ENCODE measurements at places on chromosomes 4 and X.

- DNase-seq = no peak
Observed at GRCh38 chr4:184689681-184690080, 40.1 kb downstream of the PRIMPOL start.

DNA sequence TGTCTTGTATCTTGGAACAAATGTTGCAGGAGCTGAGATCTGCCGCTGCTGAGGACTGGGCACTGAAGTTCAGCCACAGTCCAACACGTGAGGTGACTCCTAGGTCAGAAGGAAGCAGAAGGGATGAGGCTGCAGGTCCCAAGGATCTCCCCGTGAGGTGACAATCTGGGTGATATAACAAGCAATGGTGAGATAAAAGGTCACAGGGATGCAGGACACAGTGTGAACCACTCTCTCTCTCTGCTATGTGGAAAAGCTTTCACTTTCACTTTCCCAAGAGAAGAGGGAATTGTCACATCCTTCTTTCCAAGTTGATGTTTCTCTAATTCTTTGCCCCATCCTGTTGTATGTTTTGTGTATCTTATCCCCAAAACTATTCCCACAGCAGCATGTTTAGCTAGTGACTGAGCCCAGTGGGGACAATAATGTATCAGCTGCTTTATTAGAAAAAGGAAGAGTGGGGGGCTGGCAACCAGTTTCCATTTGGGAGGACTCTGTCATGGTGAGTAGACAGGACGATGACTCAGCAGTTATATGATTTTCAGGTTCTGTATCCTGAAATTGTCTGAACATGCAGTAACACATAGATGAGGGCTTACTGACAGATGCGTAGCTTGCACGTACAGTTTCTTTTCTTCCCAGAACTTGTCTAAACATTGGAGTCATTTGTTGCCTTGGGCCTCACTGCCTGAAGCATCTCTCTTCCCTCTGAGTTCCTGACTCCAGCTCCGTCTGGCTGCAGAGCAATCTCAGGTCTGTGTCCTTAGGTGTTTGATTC, 1415.8 kb upstream of the TENM3 start:
- no peak for DNase-seq

DNA sequence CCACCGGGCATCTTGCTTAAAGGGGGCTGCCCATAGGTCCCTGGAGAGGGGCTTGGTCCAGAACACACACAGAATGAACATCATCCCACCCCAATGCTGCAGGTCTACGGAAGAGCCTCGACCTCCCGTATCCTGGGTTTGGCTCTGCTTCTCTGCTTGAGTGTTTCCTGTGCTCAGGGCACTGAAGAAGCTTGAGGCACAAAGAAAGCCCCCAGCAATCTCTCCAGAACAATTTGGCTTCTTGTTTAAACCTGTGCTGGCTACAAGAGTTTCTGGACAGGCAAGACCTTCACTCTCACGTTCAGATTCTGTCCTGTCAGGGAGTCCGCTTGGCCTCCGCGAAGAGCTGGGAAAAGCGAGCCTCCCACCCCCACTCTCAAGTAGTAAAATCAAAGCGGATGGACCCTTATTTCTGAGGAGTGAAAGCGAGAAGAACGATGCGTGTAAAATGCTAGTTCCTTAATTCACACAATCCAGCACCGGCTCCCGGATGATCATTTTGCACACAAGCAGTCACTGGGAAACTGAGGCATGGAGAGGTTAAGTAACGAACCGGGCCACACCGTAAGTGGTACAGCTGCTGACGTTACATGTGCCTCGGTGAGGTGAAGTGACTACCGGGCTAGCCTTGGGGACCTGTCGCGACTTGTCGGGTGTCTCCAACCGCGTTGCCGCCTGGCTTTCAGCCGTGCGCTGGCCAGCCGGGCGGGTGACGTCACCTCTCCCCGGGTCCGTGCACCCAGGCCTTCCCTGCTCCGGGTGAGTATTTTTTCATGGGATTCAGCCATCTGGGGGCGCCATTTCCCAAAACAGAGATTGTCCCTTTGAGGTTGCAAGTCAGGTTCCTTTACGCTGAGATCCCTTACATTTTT, 3.1 kb upstream of the SFRP2 start:
- no peak for DNase-seq

DNA sequence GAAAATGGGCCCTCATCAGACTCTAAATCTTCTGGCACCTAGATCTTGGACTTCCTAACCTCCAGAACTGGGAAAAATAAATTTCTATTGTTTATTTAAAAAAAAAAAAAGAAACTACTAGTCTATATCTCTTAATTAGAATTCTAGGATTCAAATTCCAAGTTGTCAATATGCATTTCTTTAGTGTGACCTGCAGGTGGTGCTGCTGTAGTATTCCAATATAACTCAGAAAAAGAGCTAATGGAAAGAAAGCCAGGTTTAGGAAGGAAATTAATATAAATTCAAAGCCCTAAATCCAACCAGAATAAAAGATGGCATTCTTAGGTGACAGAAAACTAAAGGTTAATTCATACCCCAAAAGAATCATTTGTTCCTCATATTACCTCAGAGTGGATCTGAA, 80.0 kb upstream of the NALF2 start:
- DNase-seq = no peak

DNA sequence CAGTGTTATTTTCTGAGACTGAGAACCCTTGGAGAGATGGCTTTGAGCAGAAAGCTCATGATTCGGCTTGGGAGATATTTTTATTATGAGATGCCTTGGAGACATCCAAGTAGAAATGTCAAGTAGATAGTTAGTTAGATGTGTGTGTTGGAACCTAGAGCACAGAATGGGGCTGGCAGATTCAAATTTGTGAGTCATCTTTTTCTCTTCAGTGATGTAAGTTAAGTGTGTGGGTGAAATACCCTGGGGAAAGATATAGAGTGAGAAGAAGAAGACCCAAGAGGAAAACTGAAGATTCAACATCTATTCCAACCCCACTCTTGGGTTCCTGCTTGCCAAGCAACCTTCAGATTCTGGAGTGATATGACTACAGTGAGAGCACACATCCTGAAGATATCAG, 580.8 kb upstream of the AMOT start:
- DNase-seq = no peak

GRCh38 chr4:110347805-110348204, 128.2 kb upstream of the ENPEP start:
- DNase-seq = no peak

- DNase-seq = no peak
Observed at GRCh38 chrX:3713225-3713936, at the start of gene PRKX. TSS of gene PRKX (minus strand) at chrX:3713649. CDS start at chrX:3713253, 396 bp downstream.

DNA sequence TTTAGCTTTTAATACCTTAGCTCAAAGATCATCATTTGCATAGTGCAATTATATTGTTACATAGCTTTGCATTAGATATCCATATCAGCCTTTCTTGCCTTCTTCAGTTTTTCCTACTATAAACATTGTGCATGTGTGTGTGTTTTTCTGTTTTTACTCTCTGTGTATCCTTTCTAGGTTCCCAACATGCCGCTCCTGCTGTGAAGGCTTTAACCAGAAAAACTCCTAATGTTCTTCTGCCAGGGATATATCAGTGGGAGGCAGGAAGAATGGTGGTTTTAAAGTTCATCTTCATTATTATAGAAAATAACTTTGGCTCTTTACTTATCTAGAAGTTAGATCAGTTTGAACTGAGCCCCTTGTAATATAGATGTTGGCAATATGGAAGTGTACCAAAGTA, 61.2 kb downstream of the CPE start:
- no peak for DNase-seq

DNA sequence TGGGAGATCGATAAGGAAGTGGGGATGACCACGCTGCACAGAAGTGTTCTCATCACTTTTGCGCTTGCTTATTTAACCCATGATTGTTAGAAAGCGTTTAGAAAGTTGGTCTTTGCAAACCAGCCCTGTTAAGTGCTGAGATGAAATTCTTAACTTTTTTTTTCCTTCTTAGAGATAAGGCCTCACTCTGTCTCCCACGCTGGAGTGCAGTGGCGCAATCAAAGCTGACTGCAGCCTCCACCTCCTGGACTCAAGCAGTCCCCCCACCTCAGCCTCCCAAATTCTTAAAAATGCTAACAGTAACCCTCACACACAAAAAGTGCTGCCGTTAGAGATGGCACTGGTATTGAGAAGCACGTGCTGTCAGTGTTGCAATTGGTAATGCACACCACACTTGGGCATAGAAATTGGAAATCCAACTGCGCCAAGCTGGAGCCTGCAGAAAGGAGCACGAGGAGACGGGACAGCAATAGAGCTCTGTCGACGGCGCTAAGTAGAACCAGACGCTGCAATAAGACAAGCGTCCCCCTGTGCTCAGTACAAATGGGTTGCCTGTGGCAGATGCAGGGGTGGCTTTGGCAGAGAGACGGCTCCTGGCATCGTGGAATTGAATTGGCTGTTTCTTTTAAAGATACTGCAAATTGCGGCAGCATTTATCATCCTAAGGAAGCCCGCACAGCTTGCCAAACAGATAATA, 113.4 kb downstream of the TBL1X start:
- peak; percentile 63 for DNase-seq

- no peak for DNase-seq
Observed at GRCh38 chrX:23787745-23788118, 4.8 kb downstream of the SAT1 start.

- no peak for DNase-seq
Observed at GRCh38 chr4:8181844-8182243, 17.2 kb upstream of the SH3TC1 start.

- DNase-seq = no peak
Observed at GRCh38 chr4:115145393-115146160, 32.2 kb upstream of the NDST4 start.

DNA sequence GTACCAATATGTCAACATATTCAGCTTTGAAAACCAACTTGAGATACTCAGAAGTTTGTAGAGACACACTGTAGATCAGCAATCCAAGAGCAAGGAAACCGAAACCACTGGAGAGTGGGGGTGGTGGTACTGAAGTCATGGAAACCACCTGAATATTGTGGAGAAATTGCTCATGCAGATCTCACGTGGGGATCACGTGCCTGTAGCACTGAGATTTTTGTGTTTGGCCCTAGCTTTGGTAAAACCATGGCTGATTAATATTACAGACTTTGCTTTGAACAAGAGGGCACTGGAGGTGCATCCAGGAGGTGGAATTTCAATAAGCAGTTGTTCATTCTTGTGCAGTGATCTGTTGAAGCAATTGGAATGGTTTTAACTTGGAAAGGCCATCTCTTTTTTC, 47.2 kb downstream of the GBA3 start:
- no peak for DNase-seq

DNA sequence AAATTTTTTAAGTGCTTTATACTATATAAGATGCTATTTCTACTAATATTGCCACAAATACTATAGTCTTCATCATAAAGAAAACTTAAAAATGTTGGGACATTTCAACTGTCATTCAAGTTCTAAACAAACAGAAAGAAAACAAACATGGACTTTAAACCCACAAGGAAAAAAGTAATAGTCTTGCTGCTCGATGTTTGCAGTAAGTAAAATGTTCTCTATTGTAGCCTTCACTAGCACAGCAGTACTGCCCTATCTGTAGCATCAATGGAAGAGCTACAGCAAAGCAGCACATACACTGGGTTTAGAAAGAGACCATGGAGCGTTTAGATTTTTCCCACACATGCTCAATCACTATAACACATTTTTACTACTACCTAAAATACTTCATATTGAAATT, 146.8 kb downstream of the KLHL13 start:
- no peak for DNase-seq

GRCh38 chr4:13212936-13213335, 271.2 kb downstream of the RAB28 start:
- DNase-seq = no peak

DNA sequence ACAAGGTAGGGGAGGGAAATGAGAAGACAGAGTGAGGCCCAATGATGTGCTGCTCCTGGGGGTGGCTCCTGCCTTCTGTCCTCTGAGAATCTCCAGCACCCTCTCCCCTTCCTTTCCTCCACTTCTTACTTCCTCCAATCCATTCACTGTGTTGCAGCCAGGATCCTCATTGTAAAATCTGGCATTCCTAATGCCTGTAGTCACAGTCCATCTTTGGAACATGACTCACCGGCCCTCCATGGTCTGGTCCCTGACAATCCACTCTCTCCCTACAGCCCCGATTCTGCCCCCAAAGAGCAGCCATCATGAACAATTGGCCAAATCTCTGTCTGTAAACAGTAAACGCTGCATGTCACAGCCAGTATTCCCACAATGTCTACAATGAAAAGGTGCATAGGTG, 72.9 kb downstream of the CLNK start:
- DNase-seq = no peak

- DNase-seq = no peak
Observed at GRCh38 chr4:30836231-30836630, 116.1 kb downstream of the PCDH7 start.

DNA sequence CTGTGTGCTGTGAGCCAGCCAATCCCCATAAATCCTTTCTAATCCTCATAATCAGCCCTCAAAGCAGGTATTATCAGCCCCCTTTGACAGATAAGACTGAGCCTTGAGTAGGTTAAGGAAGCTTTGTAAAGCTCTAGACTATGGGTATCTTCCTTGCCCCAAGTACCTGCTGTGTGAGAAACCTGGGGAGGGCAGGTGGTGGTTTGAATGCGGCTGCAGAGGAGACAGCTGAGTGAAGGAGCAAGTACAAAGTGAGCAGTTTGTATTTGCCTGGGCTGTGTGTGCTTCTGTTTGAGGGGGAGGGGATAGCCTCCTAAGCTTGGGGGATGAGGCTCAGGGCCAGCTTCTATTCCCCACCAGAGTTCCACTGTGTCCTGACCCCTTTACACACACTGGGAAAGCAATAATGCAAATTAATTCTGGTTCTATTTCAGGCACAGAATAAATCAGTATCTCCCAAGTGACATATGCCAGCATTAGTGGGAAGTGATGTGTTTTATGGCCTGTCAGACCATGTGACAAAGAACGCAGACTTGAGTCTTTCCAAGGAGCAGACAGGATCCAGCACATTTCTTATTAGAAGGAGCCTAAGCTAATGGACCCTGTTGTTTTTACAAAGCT, 63.5 kb downstream of the EVC start:
- no peak for DNase-seq

DNA sequence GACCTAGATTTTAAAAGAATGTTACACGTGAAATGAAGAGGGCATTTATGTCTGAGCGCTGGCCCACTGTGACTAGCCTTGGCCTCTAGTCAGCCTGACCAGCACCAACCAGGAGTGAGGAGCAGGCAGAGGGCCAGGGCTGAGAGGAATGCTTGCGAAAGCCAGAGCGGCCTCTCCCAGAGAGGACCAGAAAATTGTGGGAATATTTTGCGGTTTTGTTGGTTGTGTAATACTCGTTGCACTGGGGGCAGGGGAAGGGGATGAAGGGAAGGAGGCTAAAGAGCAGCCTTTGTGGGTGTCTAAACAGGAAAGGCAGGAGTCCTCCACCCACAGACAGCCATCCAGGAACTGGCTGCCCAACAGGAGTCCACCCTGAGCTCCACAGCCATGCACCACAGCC, 3.8 kb downstream of the GABRE start:
- DNase-seq = no peak

DNA sequence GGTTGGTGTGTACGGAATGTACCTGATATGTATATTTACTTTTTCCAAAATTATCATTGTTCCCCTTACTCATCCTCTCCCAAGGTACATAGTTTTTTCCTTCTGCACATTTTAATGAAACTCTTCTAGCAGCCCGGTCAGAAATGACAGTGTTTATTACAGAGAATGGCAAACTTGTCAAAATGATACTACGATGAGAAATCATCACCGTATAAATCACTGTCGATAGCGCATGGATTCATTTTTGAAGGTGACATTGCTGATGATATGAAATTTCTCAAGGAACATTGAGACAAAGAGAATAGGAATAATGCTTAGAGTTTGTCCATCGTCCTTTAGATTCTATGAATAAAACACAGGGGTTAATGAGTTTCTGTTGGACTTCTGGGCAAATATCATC, 30.6 kb downstream of the FAM114A1 start:
- no peak for DNase-seq
